Endodermal cell (in vitro differentiated cells): ENCODE measurements at places on chromosomes 2 and 18.

- DNase-seq: peak; percentile 27
These were observed 53.6 kb upstream of the HAAO start for GRCh38 chr2:42846026-42846425.

DNA sequence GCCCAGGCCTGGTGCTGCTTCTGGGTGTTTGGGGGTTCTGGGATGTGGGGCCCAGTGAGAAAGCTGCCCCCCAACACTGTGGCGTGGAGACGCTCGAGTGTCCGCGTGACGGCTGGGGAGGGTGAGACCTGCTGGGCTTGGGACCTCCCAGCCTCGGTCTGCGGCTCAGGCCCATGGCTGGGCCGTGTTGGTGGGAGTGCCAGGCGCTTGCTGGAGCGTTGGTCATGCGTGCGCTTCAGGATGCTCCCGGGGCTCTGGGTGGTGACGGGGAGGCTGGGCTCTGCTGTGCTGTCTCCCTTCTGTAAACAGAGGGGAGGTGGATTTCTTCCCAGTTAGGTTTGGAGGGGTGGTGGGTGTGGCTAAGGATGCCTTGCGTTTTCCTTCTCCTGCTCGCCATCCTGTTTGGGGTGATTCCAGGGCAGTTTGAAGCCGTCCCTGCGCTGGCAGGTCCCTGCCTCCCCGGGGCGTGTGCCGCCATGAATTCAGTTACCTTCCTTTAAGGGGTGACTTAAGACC is 606 bp downstream of the GAL3ST2 start:
- peak; percentile 43 for DNase-seq

GRCh38 chr2:73946666-73947065 is 20.0 kb downstream of the DGUOK start:
- no peak for DNase-seq

GRCh38 chr2:85410584-85411404 is 628 bp upstream of the CAPG start:
- no peak for DNase-seq

DNA sequence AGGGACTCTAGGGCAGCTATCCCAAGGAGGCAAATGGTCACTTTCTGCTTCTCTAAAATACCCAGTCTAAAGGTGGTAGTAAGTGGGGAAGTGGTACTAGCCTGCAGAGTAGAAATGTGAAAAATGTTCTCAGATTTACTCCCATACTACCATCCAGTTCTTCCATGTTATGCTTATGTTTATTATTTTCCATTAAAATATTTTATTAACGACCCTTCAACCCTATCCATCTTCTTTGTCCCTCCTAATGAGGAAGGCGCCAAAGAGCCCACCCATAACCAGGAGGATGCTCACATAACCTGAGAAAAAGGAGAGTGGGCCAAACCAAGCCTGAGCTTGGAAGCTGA is 153.5 kb downstream of the ANTXR1 start:
- no peak for DNase-seq

GRCh38 chr2:241869087-241869961 is at the start of gene RTP5:
Gene RTP5, plus strand, starts transcription at chr2:241869729. Its CDS starts 28 bp downstream, at chr2:241869757.
- no peak for DNase-seq

DNA sequence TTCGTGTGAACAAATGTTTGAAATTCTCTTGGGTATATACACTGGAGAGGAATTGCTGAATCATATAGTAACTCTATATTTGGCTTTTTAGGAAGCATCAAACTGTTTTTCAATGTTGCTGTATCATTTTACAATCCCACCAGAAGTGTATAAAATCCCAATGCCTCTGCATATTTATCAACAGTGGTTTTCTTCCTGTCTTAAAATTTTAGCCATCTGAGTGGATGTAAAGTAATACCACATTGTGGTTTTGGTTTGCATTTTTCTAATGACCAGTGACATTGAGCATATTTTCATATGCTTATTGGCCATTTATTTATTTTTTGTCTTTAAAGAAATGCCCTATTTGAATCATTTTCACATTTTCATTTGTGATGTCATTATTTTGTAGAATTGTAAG is 22.8 kb upstream of the LRP1B start:
- DNase-seq: no peak

GRCh38 chr2:149562324-149562723 is 25.3 kb downstream of the MMADHC start:
- no peak for DNase-seq

- no peak for DNase-seq
These were observed 10.1 kb upstream of the MAL start for GRCh38 chr2:95015261-95015912.

- peak; percentile 69 for DNase-seq
These were observed 4.1 kb upstream of the SATB2 start for GRCh38 chr2:199461711-199462346.

DNA sequence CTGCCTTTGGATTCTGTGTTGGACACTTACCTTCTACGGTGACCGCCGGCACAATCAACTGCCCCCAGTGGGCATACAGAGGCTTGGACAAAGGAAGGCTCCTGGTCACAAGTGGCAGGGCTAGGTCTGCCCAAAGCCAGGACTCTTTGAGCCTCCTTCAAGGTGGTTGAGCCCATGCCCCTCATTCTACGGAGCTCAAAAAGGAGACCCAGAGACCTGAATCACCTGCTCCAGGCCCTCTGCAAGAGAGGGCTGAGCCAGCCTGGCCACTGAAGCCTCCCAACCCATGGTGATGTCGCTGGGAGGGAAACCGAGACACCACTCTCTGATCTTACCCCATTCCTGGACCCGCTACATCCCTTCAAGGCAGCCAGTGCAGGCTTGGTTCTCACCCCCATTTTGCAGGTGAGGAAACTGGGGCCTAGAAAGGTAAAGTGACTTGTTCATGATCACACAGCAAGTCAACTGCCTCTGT is 87.9 kb downstream of the INHBB start:
- DNase-seq: peak; percentile 33

GRCh38 chr2:154795651-154796050 is 97.2 kb downstream of the KCNJ3 start:
- no peak for DNase-seq

DNA sequence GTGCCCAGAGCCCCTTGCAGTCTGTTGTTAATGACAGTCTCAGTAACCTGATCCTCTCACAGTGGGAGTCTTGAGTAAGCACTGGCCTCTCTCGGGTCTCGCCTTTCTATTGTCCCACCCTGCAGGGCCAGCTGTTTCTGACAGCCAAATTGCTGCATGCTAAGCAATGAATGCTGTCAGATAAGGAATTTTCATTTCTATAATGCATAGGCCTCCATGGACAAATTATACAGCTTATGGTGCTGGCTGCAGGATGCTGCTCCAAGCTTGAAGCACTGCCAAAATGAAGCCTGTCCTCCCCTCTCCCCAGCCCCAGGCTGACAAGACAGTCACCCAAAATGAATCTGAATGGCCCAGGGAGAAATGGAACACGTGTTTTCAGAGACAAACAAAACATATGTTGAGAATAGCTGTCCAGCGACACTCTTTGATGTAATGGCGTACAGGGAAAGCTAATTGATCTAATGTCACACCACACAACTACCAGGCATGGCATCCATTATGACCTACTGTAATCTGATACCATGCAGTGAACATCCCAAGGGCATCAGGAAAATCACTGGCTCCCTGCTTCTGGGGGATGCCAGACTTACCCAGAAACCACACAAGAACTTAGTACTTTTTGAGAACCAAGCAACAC is 36.8 kb downstream of the ACVR1 start:
- DNase-seq: peak; percentile 91

- DNase-seq: peak; percentile 47
These were observed 11.6 kb downstream of the GLI2 start for GRCh38 chr2:120747281-120747680.

DNA sequence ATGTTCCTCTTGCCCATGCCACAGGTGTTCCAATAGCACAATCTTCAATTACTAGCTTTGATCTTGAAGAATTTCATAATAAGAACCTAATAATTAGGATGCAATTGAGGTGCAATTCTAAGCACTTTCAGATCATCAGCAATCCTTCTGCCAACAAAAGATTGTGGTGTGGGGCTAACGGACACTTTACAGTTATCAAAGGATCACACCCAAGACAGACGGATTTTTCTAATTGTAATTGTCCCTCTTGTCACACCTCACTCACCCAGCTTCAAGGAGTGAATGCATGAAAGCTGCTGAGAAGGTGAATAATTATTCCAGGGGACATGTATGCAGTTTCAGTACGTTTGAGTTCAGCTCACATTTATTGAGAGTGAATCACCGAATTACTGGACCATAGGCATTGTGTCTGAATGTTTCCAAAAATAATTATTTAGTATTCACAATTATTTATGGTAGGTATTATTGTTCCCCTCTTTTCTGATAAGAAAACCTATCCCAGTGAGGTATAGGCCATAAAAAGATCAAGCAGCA is 438.5 kb upstream of the TRIB2 start:
- DNase-seq: no peak
